Bronchial epithelial cell (primary cell): ENCODE measurements at places on chromosomes 5 and 9.

- DNase-seq, result no peak
Measured at GRCh38 chr5:19564036-19564435, 424.0 kb downstream of the CDH18 start.

GRCh38 chr5:172858511-172858989 lies 24.5 kb downstream of the ERGIC1 start:
- DNase-seq, result no peak

DNA sequence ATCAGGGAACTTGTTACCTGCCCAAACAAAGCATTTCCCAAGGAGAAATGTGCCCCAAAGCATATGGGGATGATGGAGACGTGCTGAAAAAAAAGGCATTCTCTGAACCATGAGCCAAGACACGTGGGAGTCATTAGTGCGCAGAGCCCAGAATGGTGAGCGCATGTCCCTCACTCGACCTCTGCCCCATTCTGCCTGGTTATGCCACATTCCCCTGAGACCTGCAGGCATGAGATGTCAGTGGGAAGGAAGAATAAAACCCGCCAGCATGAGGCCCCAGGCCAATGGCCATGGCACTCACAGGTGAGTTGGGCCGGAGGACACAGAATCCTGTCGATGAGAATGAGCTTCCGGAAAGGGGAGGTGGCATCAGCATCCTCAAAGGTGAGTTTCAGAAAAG lies 228.9 kb downstream of the CDK5RAP2 start:
- DNase-seq, result no peak

GRCh38 chr5:142213077-142213476 lies 104.5 kb downstream of the NDFIP1 start:
- no peak for DNase-seq

DNA sequence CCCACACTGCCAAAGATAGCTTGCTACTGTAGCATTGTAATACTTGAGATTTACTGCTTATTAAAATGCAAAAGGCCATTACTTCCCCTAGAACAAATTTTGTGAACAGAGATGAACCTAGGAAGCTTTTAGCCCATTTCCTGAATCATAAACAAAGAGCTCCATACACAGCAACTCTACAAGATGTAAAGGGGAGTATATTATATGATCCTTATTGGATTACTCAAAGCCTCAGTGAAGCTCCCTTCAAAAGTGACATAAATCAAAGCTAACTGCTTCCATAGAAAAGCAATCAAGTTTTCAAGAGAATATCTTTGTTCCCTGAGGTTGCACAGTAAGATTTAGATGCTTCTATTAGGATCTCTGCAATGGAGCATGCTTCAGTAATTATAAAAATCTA lies 629.8 kb downstream of the EFNA5 start:
- no peak for DNase-seq

DNA sequence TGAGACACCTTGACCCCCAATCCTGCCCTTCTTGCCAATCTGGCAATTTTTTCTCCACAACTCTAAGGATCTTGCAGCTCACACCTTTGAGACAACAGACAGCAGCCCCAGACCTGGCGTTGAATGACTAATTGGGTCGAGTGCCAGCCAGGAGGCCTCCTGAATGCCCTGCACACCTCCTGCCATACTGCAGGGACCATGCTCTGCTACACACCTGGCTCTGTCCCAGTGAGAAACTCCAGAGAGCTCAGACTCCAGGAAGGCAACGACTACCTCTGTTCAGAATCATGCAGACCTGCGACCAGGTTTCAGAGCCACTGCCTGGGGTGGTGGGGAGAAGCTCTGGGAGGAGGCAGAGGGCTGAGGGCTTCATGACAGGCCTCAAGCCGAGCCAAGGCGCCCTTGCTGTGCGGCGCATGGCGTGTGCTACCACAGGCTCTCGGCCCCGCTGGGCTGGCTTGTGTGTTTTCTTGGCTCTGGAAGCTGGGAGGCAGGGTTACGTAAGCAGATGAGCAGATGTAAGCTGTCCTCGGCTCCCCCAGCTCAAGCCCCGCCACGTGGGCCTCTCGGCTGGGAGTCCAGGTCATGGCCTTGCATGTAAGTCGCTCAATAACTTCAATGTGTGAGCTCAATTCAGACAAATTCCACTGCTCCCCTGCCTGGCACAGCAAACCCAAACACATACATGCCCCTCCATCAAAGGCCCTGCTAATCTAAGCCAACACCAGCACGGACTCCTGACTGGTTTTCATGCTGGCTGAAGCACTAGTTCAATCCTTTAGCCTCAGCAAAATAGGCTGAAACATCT lies 27.5 kb downstream of the B4GALT1 start:
- no peak for DNase-seq

GRCh38 chr9:85909390-85909789 lies 31.6 kb upstream of the NAA35 start:
- no peak for DNase-seq

DNA sequence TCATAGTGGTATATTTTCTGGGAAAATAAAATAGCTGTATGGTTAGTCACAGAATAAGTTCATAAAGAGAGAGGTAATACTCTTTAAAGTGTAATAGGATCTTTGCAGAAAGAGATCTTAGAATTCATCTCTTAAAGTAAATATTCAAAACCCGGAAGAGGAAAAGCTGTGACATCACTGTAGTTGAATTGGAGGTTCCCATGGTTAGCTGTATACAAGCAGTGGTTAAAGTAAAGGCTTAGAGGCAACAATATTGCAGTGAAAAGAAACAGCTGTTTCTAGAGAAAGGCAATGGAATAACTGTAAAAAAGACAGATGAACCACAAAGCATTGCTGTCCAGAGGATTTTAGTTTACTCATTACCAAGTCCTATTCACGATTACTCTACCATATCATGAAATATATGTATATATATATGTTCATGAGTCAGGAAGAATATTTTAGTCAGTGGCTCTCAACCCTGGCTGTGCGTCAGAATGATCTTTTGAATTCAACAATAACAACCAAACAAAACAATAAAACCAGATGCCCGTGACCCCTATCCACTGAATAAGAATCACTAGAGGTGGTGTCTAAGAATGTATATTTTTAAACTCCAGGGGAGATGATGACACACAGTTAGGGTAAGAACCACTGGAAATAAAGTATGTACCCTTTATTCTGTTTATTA lies 4.7 kb downstream of the ERCC6L2 start:
- DNase-seq, result peak; percentile 19

DNA sequence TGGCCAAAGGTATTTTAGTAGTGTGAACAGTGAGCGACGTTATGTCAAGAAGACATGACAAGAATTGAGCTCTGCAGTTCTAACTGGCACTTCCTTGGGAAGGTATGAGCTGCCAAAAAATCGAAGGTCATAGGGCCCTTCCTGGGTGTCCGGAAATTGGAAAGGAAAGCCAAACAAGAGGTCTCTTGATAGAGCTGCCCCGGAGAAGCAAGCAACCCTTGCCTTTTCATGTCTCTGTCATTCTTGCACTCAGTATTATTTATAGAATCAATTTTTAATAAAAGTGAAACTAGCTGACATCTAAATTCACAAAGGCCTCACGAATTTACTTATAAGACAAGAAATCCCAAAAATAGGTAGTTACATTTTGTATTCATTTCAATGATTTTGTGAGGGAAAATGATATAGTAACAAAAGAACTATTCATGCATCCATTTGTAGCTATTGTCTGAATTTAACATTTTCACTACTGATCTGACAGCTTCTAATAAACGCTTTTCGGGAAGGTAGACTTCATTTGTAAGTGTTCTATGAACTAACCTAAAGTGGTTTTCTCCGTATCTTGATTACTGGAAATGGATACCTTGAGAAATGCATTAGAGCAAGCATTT lies 113.8 kb upstream of the VCAN start:
- DNase-seq, result no peak

GRCh38 chr5:35826554-35826953 lies 30.1 kb upstream of the IL7R start:
- DNase-seq, result no peak

DNA sequence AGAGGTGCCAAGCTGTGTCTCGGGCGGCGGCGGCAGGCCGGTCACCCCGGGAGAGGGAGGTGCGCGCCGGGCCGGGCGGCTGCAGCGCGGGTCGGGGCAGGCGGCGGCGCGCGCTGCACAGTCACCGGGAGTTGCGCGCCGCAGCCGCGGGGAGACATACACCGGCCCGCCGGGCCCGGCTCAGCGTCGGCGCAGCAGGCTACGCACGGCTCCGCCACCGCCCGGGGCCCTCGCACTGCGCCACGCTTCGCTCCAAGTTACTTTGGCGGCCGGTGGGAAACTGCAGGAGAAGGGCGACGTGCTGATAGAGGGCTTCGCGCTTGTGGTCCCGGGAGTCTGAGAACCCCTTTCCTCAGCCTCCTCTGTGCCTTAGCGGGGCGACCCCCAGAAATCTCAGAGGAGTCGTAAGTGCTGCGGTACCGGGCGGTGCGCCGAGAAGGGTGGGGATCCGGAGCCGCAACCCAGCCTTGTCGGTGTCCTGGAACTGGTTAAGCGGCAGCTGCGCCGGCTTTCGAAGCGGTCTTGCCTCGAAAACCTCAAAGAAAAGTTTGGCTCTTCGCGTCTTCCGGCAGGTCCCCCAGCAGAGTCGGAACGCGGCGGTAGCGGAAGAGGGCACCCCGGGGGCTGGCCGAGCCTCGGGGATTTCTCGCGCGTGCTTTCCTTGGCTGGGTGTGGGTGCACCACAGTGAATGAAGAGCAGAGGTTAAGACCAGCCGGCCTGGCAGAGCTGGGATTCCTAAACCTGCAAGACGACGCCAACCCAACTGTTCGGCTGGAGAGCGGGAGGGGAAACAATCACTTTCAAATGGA lies at the start of gene EFNA5:
TSS of gene EFNA5 (minus strand) at position 6 of the 810 bp plus-strand sequence.
- DNase-seq, result peak; percentile 37

DNA sequence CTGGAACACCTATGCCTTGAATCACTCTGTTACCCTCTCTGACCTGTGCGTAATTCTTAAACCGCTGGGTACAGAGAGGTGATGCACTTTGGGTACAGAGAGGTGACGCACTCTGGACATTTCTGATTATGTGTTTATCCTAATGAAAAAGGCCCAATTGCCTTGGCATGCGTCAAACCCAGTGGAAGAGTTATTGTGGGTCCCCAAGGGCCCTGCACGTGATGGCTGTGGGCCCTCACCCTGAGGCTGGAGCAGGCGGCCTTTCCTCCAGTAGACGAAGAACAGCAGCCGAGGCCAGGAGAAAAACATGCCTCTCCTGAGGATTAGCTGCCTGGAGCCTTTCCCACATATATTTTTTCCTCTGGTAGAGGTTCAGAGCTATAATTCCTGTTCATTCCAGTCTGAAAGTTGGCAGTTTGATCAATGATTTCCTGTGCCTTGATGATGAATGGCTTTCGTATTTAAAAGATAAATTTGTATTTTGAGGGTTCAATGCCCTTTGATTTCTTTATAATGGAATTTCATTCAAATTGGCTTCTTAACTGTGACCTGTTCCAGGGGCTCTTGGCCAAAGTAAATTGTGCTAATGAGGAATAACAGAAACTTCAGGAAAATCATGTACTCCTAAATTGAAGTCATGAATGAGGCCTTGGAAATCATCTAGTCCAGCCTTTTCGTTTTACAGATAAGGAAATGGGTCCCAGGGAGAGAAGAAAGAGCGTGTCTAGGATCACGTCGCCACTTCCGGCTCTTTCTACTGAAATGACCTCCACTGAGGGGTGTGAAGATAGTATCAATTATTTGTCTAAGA lies 22.8 kb downstream of the ACER2 start:
- no peak for DNase-seq

GRCh38 chr5:76493190-76493837 lies 90.2 kb downstream of the IQGAP2 start:
- DNase-seq, result no peak

DNA sequence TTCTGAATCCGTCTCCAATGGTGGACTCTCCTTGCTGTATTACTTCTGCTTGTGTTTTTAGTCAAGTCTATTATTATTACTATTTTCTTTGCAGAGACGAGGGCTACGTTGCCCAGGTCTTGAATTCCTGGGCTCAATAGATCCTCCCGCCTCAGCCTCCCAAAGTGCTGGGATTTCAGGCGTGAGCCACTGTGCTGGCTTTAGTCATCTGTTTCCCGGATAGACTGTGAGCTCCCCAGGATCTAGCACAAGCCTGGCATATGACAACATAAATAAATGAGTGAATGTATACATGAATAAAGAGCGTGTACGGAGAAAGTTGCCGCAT lies 439 bp upstream of the DDX46 start:
- DNase-seq, result no peak

GRCh38 chr5:149212198-149212951 lies 59.3 kb upstream of the AFAP1L1 start:
- DNase-seq, result peak; percentile 73

- DNase-seq, result no peak
Measured at GRCh38 chr5:80071510-80072021, 36.4 kb downstream of the THBS4 start.
